ENCODE measurements at places on chromosomes 3 and 15.

- no peak for DNase-seq
Observed at GRCh38 chr15:95758451-95758850, 572.0 kb upstream of the NR2F2 start.

DNA sequence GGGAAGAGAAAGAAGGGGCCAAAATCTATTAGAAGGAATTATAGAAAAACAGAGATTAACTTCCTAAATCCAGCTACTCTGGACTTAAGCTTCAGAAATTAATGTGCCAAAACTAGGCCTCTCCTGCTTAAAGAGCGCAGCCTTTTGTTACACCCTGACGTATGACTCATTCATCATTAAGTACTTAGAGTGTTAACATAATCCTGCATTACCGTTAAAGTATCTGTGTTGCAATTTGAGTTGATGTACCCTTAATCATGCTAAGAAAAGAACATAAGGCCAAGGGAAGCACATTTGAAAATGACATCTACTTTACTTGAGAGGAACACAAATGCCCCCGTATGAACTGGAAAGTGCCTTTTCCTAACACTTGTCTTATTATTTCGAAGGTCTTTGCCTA lies 7.9 kb downstream of the HTR3D start:
- no peak for DNase-seq

- no peak for DNase-seq
Observed at GRCh38 chr3:148457886-148458285, 239.8 kb upstream of the AGTR1 start.

- DNase-seq: no peak
Observed at GRCh38 chr3:127404221-127405009, 116.6 kb upstream of the PRR20G start.

- no peak for DNase-seq
Observed at GRCh38 chr15:94075349-94075748, 156.0 kb upstream of the MCTP2 start.

- peak; percentile 33 for DNase-seq
Observed at GRCh38 chr3:88149101-88149508, 654 bp upstream of the C3orf38 start.

DNA sequence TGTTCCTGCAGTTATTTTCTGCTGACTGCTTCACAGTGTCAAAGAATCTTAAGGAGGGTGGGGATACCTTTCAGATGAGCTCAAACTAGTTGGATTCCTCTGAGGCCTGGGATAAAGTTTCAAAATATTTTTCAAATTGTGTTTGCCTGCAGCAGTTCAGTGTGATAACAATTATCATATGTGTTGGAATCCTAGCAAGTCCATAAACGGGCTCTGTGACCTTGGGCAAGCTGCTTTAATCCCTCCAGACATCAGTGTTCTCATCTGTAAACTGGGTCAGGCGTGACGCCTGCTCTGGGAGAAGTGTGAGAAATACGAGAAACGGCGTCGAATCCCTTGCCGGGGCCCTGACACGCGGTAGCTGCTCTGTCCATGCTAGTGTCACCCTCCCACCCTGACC lies 153.5 kb downstream of the UACA start:
- no peak for DNase-seq

DNA sequence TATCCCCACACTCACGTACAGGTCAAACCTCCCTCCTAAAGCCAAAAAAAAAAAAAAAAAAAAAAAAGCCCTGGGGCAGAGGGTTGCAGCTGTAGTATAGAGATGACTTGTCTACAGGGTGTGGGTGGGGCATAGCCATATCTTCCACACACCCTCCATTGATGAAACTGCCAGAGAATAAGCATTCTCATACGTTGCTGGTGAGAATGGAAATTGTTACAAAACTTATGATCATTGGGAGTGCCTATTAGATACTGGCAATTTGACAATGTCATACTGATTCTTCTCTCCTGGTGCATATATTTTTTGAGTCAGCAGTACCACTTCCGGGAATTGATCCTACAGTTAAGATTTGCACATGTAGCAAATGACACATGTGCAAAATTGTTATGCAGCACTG lies 11.0 kb upstream of the CTNNB1 start:
- DNase-seq: no peak

- DNase-seq: no peak
Observed at GRCh38 chr3:182637350-182638110, 155.8 kb upstream of the ATP11B start.

GRCh38 chr3:51860703-51861665 lies at the start of gene IQCF2:
IQCF2 (plus strand) TSS chr3:51861615; CDS start chr3:51861667, 52 bp downstream.
- DNase-seq: no peak

DNA sequence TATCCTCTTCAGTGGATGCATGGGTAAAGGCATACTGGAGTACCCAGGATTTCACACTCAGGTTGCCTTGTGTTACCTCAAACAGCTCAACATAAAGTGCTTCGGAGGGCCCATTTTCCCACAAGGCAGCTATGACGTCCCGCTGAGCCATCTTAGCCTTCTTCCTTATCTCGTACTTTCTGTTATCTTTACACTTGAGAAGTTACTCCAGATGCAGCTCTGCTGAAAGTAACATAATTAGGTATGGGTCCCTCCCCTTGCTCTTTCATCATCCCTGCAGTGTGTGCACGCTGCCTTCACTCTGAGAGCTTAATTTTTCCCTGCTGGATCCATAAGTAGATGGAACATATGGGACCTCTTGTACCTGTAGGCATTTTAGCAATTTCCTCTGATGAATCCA lies 410.3 kb downstream of the AGBL1 start:
- no peak for DNase-seq

DNA sequence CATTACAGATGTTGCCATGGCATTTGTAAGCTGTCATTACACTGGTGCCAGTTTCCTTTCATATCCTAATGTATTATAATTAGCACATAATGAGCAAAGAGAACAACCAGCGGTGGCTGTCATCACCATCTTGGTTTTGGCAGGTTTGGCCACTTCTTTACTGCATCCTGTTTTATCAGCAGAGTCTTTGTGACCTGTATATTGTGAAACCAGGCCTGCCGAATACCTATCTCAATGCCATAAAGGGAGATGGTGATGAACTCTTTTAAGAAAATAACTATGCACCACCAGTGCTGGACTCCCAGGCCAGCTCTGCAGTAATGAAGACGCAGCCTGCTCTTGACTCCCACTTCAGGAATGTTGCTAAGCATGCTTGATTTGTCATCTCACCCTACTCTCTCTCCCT lies 458.1 kb upstream of the NR2F2 start:
- no peak for DNase-seq

DNA sequence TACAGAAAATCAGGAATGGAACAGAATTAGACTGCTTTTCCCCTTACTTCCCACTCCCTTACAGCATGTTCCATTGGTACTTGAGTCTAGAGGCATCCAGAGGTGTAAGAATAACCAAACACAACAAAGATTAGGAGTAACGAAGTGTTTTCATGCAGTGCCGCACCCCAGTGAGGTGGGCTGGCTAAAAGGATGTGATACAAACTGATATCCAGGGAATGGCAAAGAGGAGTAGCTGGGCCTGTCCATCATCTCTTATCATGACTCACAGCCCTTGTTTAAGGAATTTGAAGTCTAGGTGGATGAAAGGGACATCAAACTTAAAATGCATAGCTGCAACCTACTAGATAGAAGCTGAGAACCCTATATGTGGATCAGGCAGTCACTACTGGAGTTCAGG lies 16.4 kb downstream of the SCG5 start:
- no peak for DNase-seq

- DNase-seq: no peak
Observed at GRCh38 chr15:81865850-81866537, 179.8 kb downstream of the MEX3B start.

- no peak for DNase-seq
Observed at GRCh38 chr15:35851491-35851890, 305.5 kb upstream of the DPH6 start.

DNA sequence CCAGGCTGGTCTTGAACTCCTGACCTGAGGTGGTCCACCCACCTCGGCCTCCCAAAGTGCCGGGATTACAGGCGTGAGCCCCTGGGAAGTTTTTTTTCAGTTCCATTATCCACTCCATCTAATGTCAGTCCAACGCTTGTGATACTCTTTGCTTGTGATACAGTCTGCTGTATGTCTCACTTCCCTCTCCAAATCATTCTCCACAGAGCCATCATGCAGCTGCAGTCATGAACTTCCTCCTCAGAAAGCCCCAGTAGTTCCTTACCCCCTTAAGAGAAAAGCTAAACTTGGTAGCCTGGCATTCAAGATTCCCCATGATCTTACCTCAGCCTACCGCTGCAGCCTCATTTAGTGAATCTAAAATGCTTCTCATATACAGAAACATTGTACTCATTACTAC lies 2.3 kb downstream of the ARPC4 start:
- no peak for DNase-seq

DNA sequence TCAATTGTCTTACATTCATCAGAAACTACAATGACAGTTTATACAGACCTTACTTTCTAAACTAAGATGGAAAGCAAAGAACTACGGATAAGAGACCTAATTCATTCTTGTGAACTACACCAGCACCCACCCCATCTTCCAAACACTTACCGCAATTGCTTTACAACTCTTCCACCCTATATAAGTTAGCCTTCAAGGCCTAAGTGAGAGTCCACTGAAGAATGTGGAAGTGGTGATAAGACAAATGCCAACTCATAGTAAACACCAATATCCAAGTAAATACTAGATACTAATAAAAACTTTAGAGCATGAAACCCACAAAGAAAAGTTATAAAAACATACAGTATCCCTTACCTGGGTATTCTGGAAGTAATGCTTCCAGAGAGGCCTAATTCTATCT lies 13.6 kb downstream of the ARF4 start:
- DNase-seq: no peak

DNA sequence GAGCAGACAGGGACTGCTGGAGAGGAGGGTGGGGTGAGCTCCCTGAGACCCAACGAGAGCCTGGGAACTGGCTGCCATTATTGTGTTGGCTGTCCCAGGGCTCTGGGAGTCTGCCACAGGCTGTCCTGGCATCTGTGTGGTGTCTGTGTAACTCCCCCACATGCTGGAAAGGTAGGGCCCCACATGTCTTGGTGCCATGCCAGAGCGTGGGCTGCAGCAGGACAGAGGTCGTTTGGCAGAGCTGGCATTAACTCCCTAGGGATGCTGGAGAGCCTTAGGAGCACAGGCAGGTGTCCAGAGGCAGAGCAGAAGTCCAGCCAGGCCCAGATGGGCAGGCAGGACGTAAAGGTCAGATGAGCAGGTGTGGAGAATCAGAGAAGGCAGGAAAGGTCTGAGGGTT lies 9.7 kb downstream of the TIMP4 start:
- DNase-seq: no peak

- DNase-seq: no peak
Observed at GRCh38 chr3:20846832-20847231, 660.8 kb upstream of the SGO1 start.

- no peak for DNase-seq
Observed at GRCh38 chr15:64938192-64938591, 26.5 kb downstream of the ANKDD1A start.

DNA sequence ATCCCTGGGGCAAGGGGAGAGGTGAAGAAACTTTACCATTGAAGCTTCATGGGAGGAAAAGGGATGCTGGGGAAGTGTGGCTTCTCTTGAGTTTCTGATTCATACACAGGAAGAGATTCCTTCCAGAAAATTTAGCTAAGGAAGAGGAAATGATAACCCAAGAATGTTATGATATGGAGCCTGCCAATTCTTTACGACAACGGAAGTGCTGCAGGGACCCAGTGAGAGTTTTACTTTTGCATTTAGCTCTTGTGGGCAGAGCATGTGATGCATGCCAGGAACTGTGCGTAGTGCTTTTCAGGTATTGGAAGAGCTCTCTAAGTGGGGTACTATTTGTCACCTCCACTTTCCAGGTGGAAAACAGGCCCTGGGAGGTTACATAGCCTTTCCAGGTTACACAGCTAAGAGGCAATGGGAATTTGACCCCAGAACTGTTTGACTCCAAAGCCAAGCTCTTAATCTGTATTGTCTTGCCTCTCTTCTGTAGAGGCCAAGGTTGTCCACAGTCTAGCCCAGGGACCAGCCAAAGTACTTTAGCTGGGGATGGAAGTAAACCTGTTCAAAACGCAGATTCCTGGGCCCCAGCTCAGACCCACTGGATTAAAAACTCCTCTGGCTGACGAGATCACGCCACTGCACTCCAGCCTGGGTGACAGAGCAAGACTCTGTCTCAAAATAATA lies 23.0 kb downstream of the CMTM7 start:
- DNase-seq: no peak

- no peak for DNase-seq
Observed at GRCh38 chr15:57919754-57920153, 145.8 kb downstream of the ALDH1A2 start.

- DNase-seq: no peak
Observed at GRCh38 chr3:6282918-6283317, 578.0 kb upstream of the GRM7 start.

DNA sequence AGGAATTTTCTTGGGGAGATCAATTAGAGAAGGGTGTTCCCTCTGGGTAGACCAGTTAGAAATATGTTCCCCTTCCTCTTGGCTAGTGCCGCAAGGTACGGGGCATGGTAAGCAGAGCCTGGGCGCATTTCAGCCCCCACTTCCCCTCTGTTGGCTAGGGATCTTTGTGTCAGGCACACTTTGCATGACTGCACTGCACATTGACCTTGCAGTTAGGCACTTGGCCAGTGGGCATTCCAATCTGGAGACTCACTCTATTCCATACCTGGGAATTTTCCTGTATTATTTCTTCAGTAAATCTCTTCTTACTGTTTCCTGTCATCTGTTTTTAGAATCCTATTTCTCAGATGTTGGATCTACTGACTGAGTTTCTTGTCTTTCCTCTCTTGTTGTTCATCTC lies 30.0 kb upstream of the CACNA1D start:
- no peak for DNase-seq
